ENCODE measurements at places on chromosomes 12 and 14. TPM values are rescaled to one million over a fixed set of nuclear protein-coding genes. Genes with fewer than 3 reads are reported as not detected.

Gene IFT43
- 22.4 TPM for polyA plus RNA-seq

Gene CATSPERB
- not detected for polyA plus RNA-seq

Gene RGS6
- polyA plus RNA-seq: 13.1 TPM

Gene POTEG
- polyA plus RNA-seq: not detected

Gene ASCL1
- 34.1 TPM for polyA plus RNA-seq

Gene CLEC4D
- polyA plus RNA-seq: not detected

Gene FBLN5
- polyA plus RNA-seq: 0.23 TPM

Gene SELPLG
- polyA plus RNA-seq: 29.7 TPM

Measured in GM12878 (cell line).